ENCODE measurements at places on chromosomes 11 and 22.

GRCh38 chr22:48068323-48068885 is 1306.0 kb downstream of the TBC1D22A start:
- DNase-seq, result no peak

- no peak for DNase-seq
Observed at GRCh38 chr11:57214098-57214417, 23.0 kb downstream of the APLNR start.

DNA sequence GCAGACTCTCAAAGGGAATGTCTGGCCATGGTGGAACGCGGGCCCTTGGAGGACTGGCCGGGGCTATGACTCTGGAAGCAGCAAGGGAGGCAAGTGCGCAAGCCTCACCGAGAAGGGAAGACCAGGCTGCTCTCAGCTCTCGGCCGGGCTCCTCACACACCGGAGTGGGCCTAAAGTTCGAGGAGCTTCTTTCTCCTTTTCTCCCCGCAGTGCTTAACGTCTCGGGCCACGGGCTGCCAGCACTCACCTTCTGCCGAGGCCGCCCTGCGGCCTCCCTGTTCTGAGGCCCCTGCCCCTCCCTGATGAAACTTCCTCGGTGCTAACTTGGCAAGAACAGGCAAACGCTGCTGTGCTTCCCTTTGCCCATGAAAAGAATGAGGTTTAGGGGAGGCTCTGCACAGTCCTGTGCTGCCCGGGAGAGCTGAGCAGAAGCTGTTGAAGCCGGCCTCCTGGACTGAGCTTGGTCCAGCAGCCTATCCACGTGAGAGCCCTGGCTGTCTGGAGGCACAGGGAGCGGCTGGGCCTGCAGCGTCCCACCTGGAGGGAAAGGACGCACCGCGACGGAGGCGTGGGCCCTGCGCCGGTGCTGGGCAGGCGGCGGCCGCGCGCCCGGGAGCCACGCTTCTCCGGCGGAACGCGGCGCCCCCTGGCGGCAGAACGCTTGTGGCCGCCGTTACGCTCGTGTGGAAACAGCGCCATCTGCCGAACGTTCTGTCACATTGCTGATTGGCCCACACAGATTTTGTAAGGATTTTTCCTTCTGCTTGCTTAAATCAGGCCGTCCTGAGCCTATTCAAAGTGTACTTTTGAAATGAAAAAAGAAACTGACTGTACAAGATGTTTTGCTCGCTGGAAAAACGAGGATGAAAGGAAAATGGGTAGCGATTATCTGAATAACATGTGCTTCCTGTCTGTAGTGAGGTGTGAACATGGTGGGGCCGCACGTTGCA is 65.0 kb upstream of the TMEM45B start:
- peak; percentile 62 for DNase-seq

DNA sequence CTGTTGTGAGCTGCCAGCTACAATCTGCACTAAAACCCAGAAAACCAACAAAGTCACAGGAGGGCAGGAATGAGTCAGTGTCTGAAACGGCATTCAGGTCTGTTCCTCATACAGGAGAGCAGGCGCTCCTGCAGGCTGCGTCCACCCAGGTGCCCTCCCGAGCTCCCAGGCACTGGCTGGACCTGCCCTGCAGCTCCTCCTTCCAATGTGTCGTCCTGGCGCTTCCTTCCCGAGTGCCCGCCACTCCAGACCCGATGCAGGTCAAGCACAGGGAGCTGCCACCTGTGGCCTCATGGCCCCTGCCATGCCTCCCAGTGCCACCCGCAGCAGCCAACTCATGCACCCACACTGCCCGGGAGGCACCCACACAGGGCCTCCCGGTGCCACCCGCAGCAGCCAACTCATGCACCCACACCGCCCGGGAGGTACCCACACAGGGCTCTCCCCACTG is 12.0 kb downstream of the BRD1 start:
- DNase-seq, result no peak

GRCh38 chr11:59857439-59858434 is 8.6 kb downstream of the TCN1 start:
- DNase-seq, result no peak

GRCh38 chr11:133443206-133443747 is 89.0 kb downstream of the OPCML start:
- DNase-seq, result no peak

GRCh38 chr11:26028393-26028911 is 303.5 kb upstream of the ANO3 start:
- DNase-seq, result no peak

DNA sequence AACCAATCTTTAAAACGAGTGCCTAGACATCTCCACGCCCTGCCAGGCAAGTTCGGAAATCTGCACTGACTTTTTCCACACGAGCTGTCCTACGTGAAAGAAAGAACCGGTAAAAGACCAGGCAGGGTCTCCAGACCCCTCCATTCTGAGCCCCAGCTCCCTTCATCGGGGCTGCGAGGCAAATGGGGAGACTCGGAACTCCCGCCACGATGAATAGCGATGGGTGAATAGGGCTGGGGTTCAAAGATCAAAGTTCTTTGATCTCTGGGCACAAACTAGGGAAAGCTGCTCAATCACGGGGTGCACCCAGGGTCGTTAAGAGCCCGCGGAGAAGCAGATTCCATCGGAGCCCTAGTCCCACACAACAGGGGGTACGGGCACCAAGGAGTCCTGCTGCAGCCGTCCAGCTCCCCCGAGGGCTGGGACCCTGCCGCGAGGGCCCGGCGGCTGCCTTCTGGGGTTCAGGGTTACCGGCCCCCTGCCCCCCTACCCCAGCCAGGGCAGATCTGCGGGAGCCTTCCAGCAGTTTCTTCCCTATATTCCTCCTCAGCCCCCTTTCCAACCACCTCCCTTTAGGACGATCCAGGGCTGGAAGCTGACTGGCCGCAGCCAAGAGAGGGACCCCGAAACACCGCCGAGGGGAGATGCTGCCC is 1.1 kb downstream of the LRP4 start:
- DNase-seq, result no peak

DNA sequence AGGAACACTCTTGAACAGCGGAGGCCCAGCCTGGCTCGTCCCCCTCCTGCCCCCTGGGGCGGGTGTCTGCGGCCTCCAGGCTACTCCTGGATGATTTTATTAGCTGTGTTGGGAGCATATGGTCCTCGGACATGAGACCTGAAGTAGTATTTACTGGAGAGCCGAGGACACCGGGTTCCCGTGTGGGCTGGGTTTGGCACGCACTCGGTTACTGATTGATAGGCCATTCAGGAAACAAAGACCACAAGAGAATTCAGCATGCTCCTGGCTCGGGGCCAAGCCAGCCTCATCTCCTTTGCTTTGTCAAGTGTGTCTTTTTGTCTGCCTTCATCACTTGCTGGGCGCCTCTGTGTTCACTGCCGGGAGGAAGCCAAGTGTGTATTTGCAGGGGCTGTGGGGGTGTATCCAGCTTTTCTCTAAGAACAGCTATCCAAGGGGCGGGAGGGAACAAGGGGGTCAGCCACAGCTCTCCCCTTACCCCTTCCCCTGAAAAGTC is 9.7 kb downstream of the FXYD2 start:
- DNase-seq, result peak; percentile 78

GRCh38 chr11:79198898-79199250 is 242.0 kb downstream of the TENM4 start:
- DNase-seq, result no peak

DNA sequence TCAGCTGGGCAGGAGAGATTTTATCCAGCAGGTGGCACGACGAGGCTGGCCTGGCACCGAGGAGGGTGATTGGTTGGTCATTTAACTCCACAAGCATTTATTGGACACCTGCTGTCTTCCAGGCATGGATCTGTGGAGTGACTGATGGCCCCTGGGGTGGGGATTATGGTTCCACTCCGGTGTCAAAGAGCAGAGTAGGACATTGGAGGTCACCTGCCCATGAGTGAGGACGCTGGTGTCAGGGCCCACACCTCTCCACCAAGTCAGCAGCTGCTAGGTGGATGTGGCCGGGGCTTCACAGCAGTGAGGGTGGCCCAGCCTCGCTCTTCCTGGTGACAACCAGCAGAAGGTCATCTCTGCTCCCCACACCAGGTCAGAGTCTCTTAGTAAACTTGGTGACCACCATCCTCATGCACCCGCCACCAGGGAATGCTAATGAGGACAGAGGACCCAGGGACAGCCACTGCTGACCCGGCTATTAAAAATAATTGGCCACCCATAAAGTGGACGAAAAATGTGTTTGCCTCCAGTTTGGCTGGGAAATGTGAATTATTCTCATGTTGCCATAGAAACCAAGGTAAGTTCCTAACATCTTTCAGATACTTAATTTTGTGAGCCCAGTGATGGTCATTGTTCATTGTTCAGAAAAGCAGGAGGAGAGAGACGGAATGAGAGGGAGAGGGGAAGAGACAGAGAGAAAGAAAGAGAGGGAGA is 428.7 kb downstream of the TBC1D22A start:
- DNase-seq, result no peak

- no peak for DNase-seq
Observed at GRCh38 chr11:120024046-120024445, 113.9 kb downstream of the TRIM29 start.

GRCh38 chr11:115919341-115920091 is 415.3 kb upstream of the CADM1 start:
- DNase-seq, result no peak

DNA sequence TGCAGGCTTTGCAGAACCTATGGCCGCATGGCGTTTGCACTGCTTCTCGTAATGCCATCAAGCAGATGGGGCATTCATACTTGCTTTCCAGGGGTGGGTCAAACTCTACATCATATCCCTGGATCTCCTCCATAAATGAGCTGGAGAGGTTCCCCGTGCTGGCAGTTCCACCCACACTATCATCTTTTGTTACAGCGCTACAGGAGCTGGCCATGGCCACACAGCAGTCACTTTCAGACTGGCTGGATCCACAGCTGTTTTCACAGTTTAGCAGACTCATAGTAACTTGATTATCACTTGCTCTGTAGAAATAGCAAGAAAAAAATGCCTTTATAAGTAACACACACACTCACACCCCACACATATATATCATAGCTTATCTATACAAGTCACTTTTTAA is 8.8 kb downstream of the TRAF6 start:
- DNase-seq, result no peak

GRCh38 chr11:73383249-73384124 is 7.3 kb downstream of the RELT start:
- DNase-seq, result no peak

GRCh38 chr11:72585762-72586311 is 88.4 kb downstream of the PDE2A start:
- DNase-seq, result peak; percentile 63

Measured in CD4-positive, alpha-beta T cell (primary cell).